ENCODE measurements at places on chromosomes 16 and 17. TPM values are rescaled to one million over a fixed set of nuclear protein-coding genes. Genes with fewer than 3 reads are reported as not detected.

DNA sequence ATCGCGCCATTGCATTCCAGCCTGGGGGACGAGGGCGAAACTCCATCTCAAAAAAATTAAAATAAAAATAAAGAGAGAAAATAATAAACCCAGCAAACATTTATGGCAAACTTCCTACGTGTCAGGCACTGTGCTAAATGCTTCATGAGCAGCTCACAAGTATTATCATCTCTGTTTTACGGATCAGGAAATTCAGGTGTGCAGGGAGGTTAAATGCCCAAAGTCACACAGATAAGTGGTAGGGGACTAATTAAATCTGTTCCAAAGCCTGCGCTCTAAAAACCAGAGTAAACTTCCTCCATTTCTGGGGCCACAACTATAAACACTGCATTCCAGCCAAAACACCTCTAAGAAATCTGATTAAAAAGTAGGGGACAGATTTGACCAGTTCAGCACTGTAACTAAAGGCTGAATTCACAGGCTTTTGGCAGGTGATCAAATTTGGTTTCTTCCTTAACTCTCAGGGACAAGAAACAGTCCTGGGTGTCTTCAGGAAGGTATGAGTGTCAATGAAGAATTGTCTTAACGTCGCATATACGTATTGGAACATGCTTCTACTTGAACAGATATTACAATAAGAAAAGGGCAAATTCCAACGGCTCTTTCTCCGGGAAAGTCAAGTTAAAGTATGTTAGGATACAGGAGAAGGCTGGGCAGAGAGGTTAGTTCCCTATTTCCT is 996 bp downstream of the STRADA start:
- DNase-seq, result no peak
- H3K4me3 ChIP-seq, result peak overlapping the region; percentile 97
- H3K27ac ChIP-seq, result peak overlapping the region; percentile 89
- H3K27me3 ChIP-seq, result no peaks in the 10 kb centered on the region

Gene TBC1D3G
- not detected for total RNA-seq

Gene SLC22A31
- total RNA-seq, result 12.1 TPM

Gene CIBAR2
- not detected for total RNA-seq

Data from WTC11 (cell line).